ENCODE measurements at places on chromosomes 11 and 22.
A peak's percentile ranks its signal among the peaks of the same experiment; 100 is the strongest.

GRCh38 chr11:126163074-126163700 lies 48.3 kb downstream of the RPUSD4 start:
- DNase-seq, result no peak

- DNase-seq, result no peak
Observed at GRCh38 chr22:38802671-38803121, 8.8 kb upstream of the DNAL4 start.

- DNase-seq, result no peak
Observed at GRCh38 chr11:33772300-33772699, 2.0 kb downstream of the FBXO3 start.

GRCh38 chr11:34250732-34251588 lies 106.8 kb downstream of the ABTB2 start:
- DNase-seq, result peak; percentile 35

DNA sequence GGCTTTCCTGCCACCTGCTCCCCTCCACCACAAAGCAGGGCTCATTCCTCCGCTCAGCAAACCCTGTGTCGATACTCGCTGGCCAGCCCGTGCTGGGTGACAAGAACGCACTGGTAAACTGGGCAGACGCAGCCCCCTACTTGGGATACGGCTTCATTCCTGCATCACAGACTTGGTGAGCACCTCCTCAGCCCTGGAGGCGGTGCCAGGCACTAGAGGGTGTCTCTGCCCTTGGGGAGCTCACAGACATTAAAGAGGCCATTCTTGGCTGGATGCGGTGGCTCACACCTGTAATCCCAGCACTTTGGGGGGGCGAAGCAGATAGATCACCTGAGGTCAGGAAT lies 6.0 kb downstream of the ZDHHC24 start:
- no peak for DNase-seq

GRCh38 chr22:38233427-38233826 lies 31.6 kb downstream of the MAFF start:
- no peak for DNase-seq

DNA sequence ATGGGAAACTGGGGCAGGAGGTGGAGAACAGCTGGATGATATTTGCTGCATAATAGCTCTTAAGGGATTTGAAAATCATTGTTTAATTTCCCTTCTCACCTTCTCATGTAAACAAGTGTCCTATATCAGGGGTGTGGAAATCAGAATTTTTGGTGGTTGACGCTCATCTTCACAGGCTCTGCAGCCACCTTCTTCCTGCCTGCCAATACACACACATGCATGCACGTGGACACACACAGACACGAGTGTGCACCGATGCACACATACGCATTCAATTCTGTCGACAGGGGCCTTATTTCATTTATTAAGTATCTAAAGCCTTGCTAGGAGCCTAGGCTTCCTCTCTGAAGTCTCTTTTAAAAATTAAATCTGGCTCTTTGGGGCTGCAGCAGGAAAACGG lies 349.4 kb upstream of the NCAM1 start:
- DNase-seq, result no peak

DNA sequence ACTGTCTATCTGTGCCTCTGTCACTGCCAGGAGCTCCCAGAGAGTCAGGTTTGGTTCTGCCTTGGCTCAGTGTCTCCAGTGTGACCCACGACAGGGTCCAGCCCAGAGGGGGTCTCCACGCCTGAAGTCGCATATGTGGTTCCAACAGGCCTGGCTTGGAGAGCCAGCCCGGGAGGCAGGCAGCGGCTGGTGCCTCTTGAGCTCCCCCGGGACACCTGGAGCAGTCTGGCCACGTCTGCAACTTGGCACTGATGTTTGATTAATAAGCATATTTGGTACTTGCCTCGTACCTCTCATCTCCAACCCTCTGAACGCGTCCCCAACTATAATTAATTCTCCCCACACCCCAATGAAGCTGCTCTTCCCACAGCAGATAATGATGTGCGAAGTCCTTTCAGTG lies 31.7 kb upstream of the SHISAL1 start:
- DNase-seq, result no peak

DNA sequence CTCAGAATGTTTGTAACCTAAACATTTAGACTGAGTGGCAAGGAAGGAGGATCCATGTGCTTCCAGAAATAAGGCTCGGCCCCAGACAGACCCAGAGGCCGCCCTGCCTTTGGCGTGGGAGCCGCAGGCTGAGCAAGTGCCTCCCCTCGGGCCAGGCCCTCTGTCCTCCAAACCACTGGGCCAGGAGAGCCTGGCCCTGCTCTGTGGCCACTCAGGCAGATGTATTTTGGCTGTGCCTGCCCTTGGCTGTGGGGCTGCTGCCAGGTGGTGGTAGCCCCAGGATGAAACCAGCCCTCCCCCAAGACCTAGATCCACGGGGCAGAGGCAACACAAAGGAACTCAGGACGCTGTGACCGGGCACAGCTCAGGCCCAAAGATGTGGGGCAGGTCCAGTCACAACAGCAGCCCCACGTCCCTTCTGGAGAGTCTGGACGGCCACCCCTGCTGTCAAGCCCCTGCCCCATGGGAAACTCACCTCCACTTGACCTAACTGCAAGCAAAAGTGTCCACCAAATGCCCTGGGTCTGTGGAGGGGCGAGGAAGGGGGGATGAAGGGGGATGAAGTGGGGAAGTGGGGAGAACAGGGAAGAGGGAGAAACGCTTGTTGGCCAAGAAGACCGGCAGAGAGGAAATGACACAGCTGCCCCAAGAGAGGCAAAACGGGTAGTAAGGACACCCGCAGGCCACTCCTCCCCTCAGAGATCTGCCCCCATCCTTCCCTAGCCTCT lies 24.0 kb downstream of the PISD start:
- DNase-seq, result no peak

DNA sequence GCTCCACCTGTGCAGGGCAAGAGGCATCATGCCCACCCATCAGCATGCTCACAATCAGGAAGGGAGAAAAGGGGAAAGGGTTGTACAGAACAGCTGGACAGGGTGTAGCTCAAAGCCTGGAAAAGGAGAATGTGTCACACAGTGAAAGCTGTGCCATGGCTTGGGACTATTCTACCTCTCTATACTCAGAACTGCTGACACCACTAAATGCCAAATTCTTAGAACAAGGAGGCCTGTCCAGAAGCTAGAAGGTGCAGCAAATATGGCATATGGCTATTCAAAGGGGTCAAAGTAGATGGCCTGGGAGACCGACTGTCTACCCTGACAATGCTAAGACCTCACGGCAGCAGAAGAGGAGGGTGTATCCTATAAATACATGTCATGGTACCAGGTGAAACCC lies 12.8 kb downstream of the HPS4 start:
- no peak for DNase-seq

GRCh38 chr22:27991586-27992293 lies 72.7 kb upstream of the PITPNB start:
- DNase-seq, result no peak

- DNase-seq, result no peak
Observed at GRCh38 chr22:38314933-38315822, 2.1 kb downstream of the CSNK1E start.

DNA sequence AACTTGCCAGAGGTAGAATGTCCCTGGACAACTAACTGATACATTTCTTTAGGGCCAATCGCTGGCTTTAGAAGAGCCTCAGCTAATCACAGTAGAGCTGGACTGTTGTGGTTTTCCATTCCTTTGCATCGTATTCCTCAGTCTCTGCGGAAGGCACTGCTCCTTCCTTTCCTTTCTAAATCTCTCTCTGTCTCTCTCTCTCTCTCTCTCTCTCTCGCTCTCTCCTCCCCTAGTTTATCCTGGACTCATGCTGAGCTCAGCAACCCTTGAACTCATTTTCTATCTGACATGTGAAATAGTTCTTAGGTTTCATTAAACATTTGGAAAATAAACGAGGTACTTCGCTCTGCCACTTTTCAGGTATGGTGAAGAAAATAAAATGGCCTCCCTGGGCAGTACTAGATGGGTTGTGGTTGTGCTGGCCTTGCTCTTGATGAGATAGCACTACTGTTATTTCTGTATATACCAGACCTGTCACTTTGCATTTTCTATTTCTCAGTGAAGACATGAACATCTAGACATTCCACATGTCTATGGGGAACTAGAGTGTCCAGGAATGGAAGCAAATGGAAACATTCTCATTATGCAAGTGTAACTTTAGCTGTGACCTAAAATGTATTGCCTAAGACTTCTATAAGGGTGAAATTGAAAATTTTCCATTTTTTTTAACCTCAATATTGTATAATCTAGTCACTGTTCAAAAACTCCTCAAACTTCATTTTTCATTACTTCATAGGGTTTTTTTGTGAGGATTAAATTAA lies 12.0 kb upstream of the SESN3 start:
- no peak for DNase-seq

DNA sequence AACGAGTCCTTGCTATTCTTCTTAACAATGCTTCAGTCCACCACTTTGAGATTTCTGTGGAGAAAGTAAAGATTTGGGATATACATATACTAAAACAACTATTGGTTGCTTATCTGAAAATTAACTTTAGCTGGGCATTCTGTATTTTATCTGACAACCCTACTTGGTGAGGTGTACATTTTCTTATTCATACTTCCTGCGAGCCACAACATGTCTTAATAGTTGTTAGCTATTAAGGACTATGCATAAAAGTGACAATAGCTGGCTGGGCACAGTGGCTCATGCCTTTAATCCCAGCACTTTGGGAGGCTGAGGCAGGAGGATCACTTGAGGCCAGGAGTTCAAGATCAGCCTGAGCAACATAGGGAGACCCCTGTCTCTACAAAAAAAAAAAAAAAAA lies 28.0 kb upstream of the TMA7B start:
- DNase-seq, result no peak

DNA sequence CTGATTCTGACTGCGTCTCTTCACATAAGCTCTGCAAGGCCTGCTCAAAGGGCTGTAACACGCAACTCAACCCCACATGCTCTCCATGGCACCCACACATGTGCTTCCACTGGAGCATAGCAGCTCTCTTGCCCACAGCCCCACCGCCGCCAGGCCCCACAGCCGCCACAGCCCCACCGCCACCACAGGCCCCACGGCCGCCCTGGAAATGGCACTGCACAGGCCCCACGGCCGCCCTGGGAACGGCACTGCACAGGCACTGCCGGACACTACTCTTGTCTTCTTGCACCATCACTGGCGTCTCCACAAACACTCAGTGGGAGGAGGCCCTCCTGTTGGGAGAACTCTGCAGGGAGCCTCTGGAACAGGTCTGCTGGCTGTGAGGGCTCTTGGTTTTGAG lies 8.6 kb downstream of the MOB2 start:
- DNase-seq, result no peak

DNA sequence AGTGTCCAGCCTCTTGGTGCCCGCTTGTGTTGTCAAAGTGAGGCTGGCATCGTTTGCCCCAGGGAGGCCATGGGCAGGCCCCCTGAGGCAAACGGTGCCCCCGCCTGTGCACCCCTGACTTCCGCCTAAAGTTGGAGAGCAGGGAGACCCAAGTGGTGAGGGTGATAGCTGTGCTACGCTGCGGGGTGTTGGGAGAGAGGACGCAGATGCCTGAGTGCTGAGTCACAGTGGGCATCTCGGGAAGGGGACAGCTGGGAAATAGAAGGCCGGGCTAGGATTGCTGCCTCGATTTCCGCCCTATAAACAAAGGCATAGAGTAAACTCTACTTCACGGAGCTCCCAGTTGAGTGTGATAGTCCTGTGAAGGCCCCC lies 5.8 kb downstream of the GRIK4 start:
- DNase-seq, result no peak

- no peak for DNase-seq
Observed at GRCh38 chr11:131038597-131038996, 122.3 kb upstream of the SNX19 start.

DNA sequence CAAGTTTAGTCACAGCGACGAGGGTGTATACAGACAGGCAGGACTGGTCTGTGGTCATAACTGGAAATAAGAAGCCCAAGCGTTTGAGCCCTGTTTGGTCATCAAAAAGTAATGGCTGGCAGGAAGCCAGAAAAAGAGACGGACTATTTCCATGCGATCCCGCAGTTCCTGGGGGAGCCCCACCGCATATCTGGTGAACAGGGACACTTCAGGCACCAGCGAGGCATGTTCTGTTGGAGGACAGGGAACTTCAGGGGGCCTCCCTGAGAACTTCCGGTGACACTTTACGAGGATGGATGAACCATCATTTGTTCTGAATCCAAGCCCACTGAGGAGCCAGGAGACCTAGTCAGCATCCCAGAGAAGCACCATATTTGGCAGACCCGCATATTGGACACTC lies 29.7 kb upstream of the TRIM29 start:
- no peak for DNase-seq

- no peak for DNase-seq
Observed at GRCh38 chr11:95922099-95922498, 1.8 kb downstream of the MTMR2 start.

GRCh38 chr22:30691204-30691603 lies 3.5 kb upstream of the OSBP2 start:
- DNase-seq, result no peak

GRCh38 chr11:83583757-83584366 lies 297.7 kb upstream of the CCDC90B start:
- DNase-seq, result no peak

GRCh38 chr11:110296226-110297075 lies at the start of gene RDX:
Gene RDX (minus strand): TSS chr11:110296614. CDS start chr11:110279692, 16,922 bp downstream.
- peak; percentile 54 for DNase-seq

GRCh38 chr11:46874586-46874985 lies 28.5 kb upstream of the CKAP5 start:
- DNase-seq, result no peak

DNA sequence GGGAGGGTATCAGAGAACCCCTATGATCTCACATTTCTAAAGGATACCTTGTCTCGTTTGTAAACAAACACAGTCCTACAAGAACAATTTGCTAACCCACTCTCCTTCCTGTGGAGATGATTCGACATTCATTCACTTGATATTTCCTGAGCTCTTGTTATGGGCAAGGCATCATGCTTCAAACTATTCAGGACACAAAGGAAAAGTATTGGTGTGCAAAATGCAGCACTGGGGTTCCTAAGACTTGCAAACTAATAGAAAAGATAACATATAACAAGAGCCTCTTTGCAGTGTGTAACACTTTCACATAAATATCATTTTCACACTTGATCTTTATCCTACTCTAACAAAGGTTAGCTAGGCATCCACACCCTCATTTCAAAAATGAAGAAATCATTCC lies 211.5 kb upstream of the BLID start:
- no peak for DNase-seq

GRCh38 chr22:21902296-21903087 lies 35.0 kb upstream of the MAPK1 start:
- DNase-seq, result no peak

- DNase-seq, result no peak
Observed at GRCh38 chr11:39367534-39367933, 2091.9 kb downstream of the LRRC4C start.

GRCh38 chr11:130100381-130101095 lies 30.8 kb downstream of the APLP2 start:
- no peak for DNase-seq

DNA sequence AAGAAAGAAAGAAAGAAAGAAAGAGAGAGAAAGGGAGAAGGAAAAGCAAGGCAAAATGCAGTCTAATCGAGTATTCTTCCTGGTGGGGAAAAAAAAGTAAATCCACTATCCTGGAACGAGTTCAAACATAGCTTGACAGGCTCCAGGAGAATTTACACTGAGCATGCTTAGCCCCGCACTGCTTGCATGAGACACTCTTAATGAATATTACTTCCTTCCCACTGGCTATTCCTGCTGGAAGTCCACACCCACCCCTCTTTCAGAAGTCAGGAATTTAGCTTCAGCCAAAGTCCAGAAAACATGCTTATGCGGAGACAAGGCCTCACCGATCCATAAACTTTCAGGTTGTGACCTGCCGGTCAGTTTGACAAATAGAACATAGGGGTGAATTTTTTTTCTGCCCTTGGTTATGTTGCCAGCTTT lies 251.8 kb upstream of the BLID start:
- DNase-seq, result no peak

GRCh38 chr22:42384506-42384905 lies 47.7 kb downstream of the NFAM1 start:
- no peak for DNase-seq

- no peak for DNase-seq
Observed at GRCh38 chr11:92707173-92707619, 262.3 kb upstream of the MTNR1B start.

Measured in activated T-helper 1 cell treated with anti-CD3 and anti-CD28 coated beads, Interleukin-2, amount 50 U/mL, for 16 hours (primary cell).